ENCODE measurements at places on chromosomes 3 and 15. TPM values are rescaled to one million over a fixed set of nuclear protein-coding genes. Genes with fewer than 3 reads are reported as not detected.

The INSYN1 gene
- total RNA-seq = 2.4 TPM

The THBS1 gene
- total RNA-seq = 34.1 TPM

The CHRM5 gene
- total RNA-seq = not detected

The C3orf18 gene
- 2.3 TPM for total RNA-seq

The GOLGA8G gene
- total RNA-seq = not detected

The PLSCR2 gene
- total RNA-seq = not detected

The INKA1 gene
- 2.0 TPM for total RNA-seq

The EHD4 gene
- 13.0 TPM for total RNA-seq

The HIGD2B gene
- total RNA-seq = not detected
